ENCODE measurements at places on chromosomes 12 and 14.

DNA sequence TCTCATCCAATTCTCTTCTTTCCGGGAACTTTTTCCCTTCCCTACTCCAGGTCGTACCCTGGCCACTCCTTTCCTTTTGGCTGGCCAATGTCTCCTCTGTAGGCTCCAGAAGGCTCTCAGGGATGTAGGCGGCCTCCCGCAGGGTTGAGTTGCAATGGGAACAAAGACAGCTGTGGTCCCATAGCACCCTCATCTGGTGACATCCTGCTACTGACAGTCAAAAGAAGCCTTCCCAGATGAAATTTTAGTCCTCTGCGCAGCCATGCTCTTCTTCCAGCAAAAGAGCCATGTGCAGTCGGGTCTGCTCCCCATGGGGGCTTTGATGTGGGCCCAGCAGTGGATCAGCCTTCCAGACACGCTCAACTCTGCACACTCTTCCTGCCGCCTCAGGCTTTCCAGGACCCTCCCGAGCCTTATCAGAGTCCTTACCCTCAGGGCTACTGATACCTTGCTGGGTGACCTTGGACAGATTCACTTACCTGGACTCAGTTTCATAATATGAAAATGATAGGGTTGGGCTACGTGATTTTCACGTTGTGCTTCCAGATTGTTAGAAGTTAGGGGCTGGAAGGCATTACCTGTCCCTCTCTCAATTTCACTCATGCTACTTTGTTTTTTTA lies 5.5 kb upstream of the CELA1 start:
- peak; percentile 35 for DNase-seq

DNA sequence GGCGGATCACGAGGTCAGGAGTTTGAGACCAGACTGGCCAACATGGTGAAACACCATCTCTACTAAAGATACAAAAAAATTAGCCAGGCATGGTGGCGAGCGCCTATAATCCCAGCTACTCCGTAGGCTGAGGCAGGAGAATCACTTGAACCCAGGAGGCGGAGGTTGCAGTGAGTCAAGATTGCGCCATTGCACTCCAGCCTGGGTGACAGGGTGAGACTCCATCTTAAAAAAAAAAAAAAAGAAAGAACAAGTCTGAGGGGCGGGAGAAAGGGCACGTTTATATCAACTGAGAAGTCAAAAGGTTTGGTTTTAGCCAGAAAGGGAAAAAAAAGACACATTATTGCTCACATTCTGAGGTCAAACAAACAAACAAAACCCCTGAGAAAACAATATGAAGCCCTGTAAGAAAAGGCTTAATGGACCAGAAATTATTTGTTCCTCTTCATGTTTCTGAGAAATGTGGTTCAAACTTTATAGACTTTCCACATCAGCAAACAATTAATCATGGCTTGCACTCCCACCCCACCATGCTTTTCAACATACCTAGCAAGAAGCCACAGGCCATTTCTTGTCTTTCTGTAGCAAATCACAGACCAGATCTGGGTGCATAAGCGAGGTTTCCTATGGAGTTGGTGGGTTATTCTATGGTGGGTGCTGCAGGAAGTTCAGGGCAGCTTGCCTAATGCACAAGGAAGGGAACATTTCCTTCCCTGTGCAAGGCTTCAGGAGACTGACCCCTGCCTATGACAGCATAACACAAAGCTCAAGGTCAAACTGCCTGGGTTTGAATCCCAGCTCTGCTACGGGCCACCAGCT lies 80.1 kb downstream of the SSPN start:
- no peak for DNase-seq

DNA sequence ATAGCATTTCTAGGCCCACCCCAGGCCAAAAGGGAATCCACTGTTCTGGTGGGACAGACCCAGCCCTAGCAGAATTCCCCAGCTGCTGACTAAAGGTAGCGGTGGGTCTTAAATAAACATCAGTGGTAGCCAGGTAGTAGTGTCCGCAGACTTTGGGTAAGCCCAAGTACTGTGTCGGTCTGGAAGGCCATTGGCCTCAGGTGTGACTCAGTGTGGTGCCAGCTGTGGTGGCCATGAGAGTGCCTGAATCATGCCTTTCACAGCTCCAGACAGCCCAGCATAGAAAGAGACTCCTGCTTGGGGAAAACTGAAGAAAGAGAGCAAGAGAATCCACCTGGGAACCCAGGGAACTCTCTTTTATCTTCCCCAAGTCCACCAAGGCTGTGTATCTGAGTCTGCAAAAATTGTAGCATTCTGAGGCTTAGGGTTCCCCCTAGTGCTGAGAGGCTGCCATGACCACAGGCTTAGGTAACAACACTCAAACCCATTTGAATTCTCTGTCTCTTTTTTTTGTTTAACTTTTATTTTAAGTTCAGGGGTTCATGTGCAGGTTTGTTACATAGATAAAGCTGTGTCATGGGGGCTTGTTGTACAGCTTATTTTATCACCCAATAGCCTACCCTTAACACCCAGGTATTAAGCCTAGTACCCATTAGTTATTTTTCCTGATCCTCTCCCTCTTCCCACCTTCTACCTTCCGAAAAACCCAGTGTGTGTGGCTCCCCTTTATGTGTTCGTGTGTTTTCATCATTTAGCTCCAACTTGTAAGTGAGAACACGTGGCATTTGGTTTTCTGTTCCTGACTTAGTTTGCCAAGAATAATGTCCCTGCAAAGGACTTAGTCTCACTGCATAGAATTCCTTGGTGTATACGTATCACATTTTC lies 16.7 kb upstream of the CD163L1 start:
- peak; percentile 28 for DNase-seq

- no peak for DNase-seq
Measured at GRCh38 chr12:119911182-119911581, 34.1 kb upstream of the CIT start.

DNA sequence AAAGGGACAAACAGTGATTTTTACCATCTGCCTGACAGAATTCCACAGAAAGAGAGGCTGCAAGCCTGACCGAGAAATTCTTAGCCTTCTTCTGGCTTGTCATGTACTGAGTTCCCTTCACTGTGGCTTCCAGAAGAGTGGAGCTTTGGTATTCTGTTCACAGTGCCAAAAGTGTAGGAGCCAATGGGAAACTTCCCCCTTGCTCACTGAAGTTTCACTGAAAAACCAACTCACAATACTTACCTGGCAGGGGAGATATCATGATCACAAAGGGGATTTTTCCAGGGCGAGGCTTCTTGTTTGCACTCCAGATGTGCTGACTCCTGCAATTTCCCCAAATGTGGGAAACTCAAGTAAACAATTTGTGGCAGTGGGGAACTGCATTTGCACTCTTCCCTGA lies 31.7 kb upstream of the MMP19 start:
- DNase-seq: no peak

- no peak for DNase-seq
Measured at GRCh38 chr12:48764521-48764920, 24.4 kb downstream of the ADCY6 start.

GRCh38 chr14:59638885-59639284 lies 62.3 kb upstream of the CCDC175 start:
- no peak for DNase-seq

DNA sequence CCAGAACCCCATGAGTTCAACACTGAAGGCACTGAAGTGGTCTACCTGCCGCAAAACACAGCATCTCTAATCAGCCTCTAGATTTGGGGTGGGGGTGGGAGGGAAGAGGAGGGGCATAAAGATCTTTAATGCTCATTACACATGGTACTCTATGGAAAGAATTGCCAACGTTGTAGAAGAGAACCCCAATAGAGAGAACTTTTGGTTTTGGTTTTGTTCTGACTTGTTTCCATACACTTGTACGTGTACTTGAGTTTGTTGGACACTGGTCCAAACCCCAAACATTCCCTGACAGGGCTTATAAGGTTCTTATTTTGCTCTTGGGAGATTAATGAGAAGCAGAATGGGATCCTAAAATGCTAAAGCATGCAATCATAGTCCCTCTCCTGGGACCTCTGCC lies 31.0 kb downstream of the GNPTAB start:
- DNase-seq: no peak

GRCh38 chr14:93304771-93305170 lies 28.1 kb downstream of the BTBD7 start:
- DNase-seq: no peak

DNA sequence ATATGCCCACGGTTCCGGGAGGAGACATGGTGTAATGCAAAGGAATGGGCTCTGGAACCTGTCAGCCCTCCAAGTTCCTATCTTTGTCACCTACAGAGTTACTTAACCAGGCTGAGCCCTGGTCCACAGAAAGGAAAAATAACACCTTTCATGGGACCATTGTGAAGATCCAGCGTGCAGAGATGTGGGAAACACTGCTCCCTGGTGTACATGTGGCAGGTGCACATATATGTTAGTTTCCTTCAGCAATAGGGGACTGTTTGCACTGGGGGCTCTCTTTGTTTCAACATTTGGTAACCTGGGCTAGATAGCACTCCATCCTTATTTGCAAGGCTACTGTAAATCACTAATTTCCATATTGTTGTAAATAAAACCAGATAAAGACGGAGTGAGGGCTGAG lies 72.3 kb downstream of the ANO2 start:
- no peak for DNase-seq

- no peak for DNase-seq
Measured at GRCh38 chr14:104274806-104275205, 136.4 kb downstream of the KIF26A start.
